NCI-H2029 treated with DMSO at 0.1 percent for 48 hours (cell line): ENCODE measurements at places on chromosomes 11 and 22.
A peak's percentile ranks its signal among the peaks of the same experiment; 100 is the strongest.

DNA sequence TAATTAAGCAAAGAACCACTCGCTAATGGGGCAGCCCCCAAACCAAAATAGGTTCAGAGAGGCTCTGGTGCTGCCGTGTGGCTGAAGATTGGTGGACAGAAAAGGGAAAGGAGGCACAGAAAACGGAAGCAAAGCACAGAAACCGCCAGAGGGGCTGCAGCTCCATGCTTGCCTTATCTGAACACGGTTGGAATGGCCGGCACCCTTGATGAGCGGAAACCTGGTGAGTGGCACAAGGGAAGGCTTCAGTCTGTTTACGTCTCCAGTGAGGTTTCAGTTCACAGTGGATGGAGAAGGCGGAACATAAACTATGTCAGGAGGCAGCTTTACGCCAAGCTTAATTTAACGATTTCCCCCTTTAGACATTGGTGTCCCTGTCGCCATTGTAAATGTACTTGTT, 5.2 kb upstream of the PRR33 start:
- DNase-seq = no peak

DNA sequence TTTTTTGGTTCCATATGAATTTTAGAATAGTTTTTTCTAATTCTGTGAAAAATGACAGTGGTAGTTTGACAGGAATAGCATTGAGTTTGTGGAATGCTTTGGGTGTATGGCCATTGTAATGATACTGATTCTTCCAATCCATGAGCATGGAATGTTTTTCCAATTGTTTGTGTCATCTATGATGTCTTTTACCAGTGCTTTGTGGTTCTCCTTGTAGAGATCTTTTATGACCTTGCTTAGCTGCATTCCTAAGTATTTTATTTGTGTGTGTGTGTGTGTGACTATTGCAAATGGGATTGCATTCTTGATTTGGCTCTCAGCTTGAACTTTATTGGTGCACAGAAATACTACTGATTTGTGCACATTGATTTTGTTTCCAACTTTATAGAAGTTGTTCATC, 3.0 kb upstream of the CSF2RB start:
- no peak for DNase-seq

DNA sequence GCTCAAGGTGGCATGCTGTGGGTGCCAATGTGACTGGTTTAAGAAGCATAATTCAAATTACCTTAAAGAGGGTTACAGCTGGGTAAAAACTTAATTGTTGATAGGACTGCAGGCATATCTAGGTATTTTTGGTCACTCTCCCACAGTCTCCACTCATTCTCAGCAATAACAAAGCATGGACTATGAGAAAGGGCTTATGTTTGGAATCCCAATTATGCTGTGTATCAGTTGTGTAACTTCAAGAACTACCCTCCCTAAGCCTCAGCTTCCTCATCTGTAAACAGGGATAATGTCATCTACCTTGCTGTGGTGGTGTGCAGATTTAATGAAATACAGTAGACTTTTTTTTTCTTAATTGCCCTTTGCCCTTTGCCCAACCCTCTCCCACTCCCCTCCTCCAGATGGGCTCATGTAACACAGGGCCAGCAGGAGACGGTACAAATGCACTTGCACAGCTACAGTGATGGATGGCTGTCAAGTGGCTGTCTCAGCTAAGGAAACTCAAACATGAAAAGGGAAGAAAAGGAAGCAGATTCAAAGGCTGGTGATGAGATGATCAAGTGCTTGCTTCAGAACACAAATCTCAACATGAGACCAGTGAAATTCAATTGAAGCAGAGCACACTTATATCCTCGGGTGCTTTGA, 37.6 kb downstream of the MAP6 start:
- no peak for DNase-seq

DNA sequence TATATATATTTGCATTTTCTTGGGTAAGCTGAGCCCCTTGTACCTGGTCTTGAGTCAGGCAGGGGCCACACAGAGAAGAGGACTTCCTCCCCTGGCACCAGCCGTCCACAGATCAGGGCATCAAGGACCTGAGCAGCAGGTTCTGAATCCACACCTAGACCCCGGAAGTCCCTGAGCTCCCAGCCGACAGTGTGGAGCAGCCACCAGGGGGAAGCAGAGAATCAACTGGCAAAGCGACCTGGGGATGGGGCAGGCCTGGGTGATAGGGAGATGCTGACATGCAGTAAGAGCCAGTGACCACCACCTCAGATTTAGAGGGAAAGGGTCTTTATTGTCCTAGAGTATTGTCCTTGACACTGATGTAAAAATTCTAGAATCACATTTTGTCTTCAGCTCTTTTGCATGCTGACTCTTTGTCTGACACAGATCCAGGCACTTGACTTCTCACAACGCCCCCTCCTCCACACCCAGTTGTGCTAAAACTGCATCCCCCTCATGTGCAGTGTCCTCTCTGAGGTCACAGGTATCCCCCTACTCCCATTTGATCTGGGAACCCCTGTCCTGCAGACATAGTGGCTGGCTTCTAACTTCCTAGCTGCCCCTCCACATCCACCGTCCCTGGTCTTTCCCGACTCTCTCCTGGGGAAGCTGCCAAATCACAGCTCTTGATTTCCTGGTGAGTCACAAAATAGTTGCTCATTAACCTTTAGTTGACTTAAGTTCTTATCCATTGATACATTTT, 109.3 kb downstream of the GGTLC2 start:
- peak; percentile 23 for DNase-seq

DNA sequence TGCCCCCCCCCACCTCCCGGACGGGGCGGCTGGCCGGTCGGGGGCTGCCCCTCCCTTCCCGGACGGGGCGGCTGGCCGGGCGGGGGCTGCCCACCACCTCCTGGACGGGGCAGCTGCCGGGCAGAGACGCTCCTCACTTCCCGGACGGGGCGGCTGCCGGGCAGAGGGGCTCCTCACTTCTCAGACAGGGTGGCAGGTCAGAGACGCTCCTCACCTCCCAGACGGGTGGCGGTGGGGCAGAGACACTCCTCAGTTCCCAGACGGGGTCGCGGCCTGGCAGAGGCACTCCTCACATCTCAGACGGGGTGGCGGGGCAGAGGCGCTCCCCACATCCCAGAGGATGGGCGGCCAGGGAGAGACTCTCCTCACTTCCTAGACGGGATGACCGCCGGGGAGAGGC, 24.0 kb downstream of the RNF185 start:
- no peak for DNase-seq

GRCh38 chr11:119091178-119091577, 6.5 kb downstream of the HMBS start:
- DNase-seq = no peak

DNA sequence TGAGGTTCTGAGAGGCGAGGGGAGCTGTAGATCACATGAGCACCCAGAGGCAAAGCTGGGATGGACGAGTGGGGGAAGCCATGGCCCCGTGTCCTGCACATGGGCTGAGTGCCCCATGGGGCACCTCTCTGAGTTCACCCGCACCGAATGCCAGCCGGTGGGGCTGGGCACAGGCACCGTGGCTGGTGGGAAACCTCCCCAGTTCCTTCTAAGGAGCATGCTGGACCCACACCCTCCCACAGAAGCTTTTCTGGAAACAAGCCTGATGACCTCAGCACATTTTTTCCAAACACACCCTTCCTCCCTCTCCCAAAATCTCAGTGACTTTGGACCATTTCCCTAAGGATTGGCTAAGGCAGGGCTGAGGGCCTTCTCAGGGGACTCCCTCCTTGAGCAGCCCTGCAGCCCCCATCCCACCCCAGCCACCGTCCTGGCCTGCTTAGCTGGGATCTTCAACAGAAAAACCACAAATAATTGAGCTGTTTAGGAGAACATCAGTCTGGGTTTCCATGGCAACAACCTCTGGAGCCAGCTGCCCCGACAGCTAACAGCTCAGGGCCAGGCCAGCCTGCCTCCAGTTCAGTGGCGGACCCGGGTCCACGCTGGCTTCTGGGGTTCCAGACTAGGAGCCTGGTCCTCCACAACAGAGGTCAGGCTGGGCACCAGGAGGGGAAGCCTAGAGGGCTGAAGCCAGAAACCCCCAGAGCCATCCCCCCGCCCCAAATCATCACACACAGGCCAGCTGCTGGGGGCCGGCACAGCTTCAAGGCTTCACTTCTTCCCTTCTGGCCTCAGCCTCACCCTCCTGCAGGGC, 18.1 kb upstream of the LINC01488 start:
- no peak for DNase-seq

- no peak for DNase-seq
Measured at GRCh38 chr11:117210620-117211019, 11.4 kb downstream of the TAGLN start.

DNA sequence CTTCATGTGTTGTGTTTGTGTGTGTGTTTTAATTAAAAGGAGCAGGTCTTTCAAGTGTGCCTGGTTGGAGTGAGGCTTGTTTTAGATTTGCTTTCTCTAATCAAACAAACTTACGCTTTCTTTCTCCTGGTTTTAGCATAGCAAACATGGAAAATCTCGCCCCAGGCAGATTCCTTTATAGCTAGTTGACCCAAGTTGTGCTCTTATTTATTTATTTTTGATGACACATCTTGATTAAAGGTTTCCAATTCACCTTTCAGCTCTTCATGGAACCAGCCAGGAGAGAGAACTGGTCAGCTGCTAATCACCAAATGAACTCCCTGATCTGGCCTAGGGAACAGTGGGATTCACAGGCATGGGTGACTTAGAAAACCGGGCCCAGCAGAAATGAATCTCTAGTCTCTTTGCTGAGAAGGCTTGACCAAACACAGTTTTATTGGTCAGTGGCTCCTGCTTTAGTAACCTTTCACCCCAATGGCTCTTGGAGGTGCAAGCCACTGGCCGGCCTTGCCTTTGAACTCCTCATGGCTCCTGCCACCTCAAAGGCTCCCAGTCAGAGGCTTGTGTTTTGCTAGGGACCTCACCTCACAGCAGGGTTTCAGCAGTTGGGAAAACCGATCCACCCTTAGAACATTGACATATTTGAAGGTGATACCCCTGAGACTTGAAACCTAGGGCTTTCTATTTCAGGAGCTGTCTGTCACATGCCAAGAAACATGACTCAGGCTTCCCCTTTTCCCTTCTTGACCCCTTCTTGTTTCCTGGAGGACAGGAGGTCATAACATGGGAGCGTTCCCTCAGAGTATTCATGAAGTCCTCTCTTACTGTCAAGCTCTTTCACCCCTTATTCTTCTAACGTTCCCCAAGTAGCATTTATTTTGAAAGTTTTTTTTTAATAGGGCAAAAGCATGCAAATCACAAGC, 48.8 kb downstream of the EXT2 start:
- no peak for DNase-seq

- DNase-seq = no peak
Measured at GRCh38 chr11:9133956-9134355, 42.6 kb upstream of the SCUBE2 start.

GRCh38 chr11:16358726-16359125, 2.4 kb upstream of the SOX6 start:
- no peak for DNase-seq

DNA sequence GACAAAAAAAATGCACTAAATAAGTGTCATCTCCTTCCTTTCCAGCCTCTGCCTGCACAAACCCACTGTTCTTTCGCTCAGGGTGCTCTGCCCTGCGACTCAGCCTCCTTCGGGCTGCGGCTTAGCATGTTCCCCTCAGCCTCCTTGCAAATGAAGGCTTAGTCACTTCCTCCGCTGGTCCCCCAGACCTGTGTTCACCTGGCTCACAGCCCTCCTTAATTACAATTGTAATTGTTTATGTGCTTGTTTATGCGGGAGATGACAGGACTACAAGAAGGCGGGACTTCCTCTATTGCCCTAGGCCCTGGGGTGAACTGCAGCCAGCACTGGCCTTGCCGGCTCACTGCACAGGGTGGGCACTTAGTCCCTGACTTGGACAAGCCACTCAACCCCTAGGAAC, 303.6 kb downstream of the KIRREL3 start:
- DNase-seq = no peak

DNA sequence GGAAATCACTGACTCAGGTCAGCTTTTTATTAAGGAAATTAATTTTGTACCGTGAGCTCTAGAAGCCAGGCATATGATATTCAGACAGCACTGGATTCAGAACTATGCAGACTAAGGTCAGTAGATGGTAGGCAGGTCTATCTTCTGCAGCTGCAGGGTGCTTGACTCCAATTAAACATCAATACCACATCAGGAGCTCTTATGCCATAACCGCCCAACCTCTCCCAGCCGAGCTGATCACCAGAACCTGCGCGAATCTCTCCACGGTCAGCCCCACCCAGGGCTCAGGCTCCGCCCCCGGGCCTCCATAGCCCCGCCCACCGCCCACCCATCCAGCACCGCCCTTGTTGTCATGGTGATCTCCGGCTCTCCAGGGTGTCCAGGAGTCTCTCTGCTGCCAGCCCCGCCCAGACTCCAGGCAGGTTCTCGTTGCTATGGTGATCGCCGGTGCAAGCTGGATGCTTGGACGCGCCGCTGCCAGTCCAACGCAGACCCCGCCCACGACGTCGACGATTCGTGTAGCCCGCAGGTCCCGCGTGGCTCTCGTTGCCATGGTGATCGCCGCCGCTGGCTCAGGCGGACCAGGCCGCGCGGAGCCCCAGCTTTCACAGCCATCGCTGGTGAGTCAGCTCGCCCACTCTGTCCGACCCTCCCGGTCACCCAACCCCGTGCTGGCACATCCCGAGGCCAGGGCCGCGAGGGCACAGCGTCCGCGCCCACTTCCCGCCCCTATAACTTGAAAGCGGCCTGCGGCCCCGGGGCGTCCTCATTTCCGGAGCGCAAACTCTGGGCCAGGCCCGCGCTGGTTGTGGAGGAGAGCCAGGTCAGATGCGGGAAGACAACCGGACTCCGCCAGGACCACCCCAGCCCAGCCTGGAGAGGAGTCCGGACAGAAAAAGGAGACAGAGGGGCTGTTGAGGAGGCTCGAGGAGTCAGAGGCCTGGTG, at the start of gene RAB36:
TSS of gene RAB36 (plus strand) at position 546 of the 946 bp plus-strand sequence. CDS start 1,140 bp downstream, outside the sequence.
- DNase-seq = peak; percentile 86

- no peak for DNase-seq
Measured at GRCh38 chr22:35688913-35689675, 28.6 kb upstream of the APOL5 start.

DNA sequence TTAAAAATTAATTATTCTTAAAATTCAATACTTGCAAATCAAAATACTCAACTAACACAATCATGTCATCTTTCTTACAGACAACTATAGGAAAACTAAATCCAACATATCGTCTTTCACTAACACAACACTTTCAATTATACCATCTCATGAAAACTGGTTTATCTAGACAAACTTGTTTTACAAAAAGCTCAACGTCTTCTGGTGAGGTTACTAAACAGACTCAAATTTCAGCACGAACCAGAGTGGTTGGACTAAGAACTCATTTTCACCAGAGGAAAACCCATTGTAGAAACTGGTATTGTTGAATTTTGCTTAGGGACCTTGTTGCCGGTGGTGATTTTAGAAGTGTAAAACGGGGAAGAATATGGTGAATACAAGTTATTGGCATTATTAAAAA, 52.2 kb downstream of the NUP98 start:
- DNase-seq = peak; percentile 67

DNA sequence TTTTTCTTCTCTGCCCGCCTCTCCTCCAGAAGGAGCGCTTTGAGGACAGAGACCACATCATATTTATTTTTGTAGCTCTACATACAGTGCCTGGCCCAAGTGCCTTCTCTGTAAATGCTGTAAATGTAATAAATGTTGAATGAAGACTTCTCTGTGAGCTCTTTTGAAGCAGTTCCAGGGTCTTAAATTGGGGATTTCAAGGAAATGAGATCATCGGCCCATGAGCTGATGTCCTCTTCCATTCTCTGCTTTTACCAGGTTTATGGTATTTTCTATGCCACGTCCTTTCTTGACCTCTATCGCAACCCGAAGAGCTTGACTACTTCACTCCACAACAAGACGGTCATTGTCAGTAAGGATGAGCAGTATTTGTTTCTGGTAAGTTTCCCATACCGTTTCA, 165.7 kb upstream of the SORL1-AS1 start:
- DNase-seq = no peak
